ENCODE measurements at places on chromosomes 1 and 21.

GRCh38 chr21:45280178-45280821 is 7.4 kb downstream of the POFUT2 start:
- DNase-seq = no peak

DNA sequence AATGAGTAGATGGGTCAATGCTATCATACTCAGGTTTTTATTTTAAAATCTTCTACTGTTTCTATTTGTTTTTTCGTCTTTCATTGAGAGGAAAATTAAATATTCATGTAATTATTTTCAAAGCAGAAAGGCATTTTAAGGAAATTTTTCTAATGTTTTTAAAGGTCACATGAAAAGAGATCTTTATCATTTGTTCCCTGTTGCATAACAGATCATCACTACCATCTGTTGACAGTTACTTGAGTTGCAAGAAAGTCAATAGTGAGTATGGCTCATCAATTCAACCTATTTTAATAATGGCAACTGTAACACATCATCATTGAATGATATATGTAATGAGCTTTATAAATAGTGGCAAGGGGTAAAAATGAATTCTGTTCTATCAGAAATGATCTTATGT is 369.7 kb downstream of the DPYD start:
- DNase-seq = no peak

GRCh38 chr1:36236302-36236701 is 12.1 kb downstream of the THRAP3 start:
- DNase-seq = no peak

GRCh38 chr1:91283421-91283726 is 121.3 kb downstream of the HFM1 start:
- DNase-seq = no peak

DNA sequence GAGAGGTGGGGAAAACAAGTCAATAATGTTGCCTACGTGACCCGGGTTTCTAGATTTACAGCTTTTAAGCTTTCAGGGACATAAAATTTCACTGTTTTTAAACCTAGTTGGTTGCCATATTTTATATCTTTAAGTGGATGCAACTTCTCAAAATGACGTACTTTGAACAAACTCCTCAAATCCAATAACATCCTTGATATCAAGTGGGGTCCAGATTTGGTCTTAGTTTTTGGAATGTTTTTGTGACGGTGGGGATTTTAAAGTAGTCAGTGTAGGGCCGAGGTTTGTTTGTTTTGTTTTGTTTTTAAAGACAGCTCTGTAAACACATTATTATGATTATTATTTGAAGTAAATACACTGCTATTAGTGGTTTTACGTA is 453 bp downstream of the CDKN2C start:
- DNase-seq = no peak

DNA sequence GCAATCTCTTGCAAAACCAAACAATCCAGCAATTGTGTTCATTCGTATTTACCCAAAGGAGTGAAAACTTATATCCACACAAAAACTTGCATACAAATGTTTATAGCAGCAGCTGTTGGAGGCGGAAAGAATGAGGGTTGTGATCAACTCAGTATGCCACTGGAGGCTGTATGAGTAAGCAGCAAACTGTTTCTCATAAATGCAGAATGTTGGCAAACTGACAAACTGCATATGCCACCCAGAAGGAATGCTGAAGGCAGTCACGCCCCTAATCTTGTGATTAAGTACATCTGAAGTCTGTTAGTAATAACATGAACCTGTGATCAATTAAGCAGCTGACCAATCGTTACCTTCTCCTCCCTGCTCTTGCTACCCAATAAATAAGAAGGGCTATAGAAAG is 60.5 kb upstream of the CR2 start:
- DNase-seq = no peak

DNA sequence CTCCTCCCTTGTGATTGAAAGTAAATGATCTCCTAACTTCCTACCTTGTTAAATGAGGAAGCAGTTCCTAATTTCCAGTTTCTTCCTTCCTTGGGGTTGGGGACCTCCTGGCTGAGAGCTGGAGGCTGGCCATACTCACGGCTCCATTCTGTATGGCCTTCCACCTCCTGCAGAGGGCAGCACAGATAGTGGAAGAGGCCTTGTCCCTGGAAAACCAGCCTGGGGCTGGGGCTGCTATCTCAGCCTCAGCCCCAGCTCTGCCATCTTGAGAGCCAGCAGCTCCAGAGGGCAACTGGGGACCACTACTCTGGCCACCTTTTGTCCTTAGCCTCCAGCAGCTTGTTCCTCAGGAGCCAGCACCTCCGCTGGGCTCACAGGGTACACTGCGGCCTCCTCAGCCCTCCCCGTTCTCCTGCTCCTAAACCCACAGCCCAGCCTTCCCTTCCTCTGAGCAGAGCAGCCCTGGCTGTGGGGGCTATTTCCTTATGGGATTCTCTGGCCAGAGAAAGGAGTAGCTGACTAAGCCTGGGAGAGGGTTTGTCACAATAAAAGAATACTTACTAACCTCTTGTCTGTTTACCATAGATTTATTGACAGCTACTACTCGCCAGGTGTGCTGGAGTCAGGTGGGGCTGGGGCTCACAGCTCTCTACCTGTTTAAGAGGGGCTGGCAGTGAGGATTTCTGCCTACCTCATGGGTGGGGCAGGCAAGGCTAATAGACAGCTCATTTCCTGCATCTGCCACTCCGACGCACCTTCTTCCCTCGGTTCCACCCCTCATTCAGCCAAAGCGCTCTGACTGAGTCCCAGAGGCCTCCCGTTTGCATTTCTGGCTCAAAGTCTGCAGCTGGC is 6.3 kb downstream of the TMEM234 start:
- DNase-seq = peak; percentile 84

GRCh38 chr1:32928715-32929114 is 27.5 kb upstream of the TMEM54 start:
- no peak for DNase-seq

DNA sequence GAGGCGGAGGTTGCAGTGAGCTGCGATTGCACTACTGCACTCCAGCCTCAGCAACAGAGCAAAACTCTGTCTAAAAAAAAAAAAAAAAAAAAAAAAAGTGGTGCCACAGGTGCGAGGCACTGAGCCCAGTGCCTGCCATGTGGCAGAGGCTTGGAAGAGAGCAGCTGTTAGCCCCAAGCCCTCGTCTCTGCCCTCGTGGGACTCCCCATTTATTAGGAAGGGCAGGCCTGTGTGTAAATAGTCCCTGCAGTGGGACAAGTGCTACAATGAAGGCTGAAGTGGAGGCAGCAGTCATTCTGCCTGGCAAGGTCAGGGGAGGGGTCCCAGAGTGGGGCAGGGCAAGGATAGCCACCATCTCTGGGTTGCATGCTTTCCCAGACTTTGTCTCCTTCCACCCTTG is 6.5 kb downstream of the RPS6KA1 start:
- no peak for DNase-seq

- peak; percentile 49 for DNase-seq
Observed at GRCh38 chr1:171743081-171743870, 1.4 kb upstream of the VAMP4 start.

DNA sequence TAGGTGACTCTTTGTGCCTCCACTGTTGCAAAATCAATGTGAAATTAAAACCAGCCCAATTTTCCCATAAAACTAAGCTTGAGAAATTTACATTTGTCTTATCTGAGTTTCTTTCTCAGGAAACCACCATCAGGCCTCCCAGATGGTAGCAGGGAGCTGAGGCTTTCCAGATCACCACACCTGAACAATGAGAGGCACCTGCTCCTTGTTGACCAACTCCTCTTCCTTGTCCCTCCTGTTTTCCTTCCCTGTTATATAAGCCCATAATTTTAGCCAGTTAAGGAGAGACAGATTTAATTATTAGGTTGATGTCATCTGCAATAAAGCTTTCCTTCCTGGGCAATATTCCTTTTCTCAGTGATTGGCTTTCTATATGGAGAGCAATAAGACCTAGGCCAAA is 32.0 kb upstream of the C1orf185 start:
- DNase-seq = no peak

DNA sequence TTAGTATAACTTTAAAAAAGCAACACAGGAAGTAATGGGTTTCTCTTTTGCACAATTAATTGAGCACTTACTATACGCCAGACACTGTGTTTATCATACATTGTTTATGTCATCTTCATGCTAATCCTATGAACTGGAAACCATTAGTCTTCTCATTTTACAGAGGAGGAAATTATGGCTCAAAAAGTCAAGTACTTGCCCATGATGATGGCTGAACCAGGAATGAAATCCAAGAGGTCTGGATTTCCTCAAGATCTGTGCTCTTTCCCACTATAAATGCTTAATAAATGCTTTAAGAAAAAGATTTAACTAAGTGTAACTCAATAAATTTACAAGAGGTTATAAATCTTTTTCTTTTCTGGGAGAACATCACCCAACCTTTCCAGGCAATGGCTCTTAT is 303.7 kb upstream of the RRP15 start:
- DNase-seq = no peak

DNA sequence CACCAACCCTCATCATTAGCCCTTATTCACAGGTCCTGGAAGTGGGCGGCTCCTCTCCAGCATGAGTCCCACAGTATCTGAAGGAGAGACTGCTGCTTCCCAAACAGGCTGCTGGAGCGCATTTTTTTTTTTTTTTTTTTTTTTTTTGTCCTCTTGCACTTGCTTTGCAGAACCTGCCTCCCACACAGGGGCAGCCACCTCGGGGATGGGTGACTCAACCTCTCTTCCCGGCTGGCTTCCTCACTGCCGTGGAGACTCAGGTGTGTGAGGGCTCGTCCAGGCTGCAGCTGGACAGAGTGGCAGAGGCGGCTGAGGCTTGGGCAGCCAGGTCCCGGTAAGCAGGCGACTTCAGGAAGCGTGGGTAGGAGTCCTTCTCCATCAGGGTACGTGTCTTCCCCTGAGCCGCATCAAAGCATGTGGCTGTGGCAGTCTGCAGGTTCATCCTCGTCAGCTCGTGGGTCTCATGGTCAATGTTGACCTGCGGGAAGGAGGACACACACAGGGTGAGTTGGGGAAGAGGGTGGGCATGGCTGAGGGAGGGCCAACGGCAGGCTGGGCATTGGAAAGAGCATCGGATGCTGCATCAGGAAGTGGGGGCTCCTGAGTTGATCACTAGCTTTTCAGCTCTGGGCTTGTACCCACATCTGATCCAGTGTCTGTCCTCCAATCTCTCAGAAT is 4.0 kb downstream of the RGS16 start:
- no peak for DNase-seq

- DNase-seq = peak; percentile 46
Observed at GRCh38 chr1:100187912-100188311, 9.9 kb upstream of the LRRC39 start.

GRCh38 chr1:3459940-3460671 is 5.6 kb downstream of the ARHGEF16 start:
- peak; percentile 31 for DNase-seq

GRCh38 chr1:3695326-3696217 is 43.3 kb downstream of the TP73 start:
- DNase-seq = no peak

- no peak for DNase-seq
Observed at GRCh38 chr21:44704636-44705001, 6.8 kb downstream of the TSPEAR start.

- DNase-seq = no peak
Observed at GRCh38 chr1:21741206-21741605, 41.7 kb downstream of the USP48 start.

GRCh38 chr1:35708441-35708921 is 10.2 kb downstream of the C1orf216 start:
- DNase-seq = peak; percentile 58

GRCh38 chr1:159653201-159653600 is 61.2 kb downstream of the CRP start:
- no peak for DNase-seq

- no peak for DNase-seq
Observed at GRCh38 chr1:223547316-223548114, 118.0 kb downstream of the CAPN8 start.

GRCh38 chr1:223422911-223423310 is 29.7 kb downstream of the CCDC185 start:
- no peak for DNase-seq

- DNase-seq = no peak
Observed at GRCh38 chr1:240212556-240212955, 120.9 kb downstream of the FMN2 start.

DNA sequence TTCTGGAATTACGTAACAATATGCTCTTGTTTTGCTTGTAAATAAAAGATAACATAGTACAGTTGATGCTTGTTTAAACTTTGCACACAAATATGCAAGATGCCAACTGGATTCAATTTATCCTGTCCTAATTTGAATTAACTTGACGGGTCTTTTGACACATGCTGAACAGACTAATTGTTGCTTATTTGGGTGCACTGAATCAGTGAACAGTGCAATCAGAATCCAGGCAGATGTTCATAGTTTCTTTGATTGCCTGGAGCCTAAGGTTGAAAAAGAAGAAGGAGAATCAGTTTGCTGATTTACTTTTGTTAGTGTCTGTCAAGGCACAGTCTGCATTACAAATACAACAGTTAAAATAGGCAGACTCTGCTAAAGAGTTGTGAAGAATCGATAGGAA is 307.9 kb downstream of the COL11A1 start:
- no peak for DNase-seq

- peak; percentile 66 for DNase-seq
Observed at GRCh38 chr1:172343240-172344160, 77.0 kb upstream of the C1orf105 start.

GRCh38 chr21:38286739-38287471 is 30.1 kb downstream of the KCNJ15 start:
- DNase-seq = no peak

- no peak for DNase-seq
Observed at GRCh38 chr1:115176189-115176588, 86.9 kb upstream of the TSPAN2 start.

- no peak for DNase-seq
Observed at GRCh38 chr1:240794046-240794843, 182.3 kb upstream of the GREM2 start.

DNA sequence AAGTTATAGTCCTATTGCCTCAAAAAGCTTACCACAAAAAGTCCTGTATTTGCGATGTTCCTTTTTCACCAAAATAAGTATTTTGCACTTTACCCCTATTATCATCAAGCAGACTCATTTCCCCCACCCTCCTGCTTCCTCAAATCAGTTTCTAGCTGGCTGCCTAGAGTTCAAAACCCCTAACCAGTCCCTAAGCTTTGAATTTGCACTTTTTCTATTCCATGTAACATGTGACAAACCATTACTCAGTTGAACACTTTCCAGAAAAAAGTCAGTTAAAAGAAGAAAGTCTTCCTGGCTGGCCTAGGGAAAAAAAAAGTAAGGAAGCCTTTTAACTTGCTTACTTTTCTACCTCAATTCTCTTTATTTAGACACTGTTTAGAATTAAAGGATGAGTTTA is 8.2 kb downstream of the CEP170 start:
- DNase-seq = no peak

GRCh38 chr1:154520333-154520732 is 18.1 kb upstream of the SHE start:
- DNase-seq = no peak

- no peak for DNase-seq
Observed at GRCh38 chr1:180639871-180640270, 8.0 kb downstream of the XPR1 start.

- DNase-seq = no peak
Observed at GRCh38 chr1:32128479-32128878, 20.6 kb downstream of the KPNA6 start.
